ENCODE measurements at places on chromosomes 11 and 22.

GRCh38 chr11:110710628-110711381 is 1.4 kb downstream of the ARHGAP20 start:
- DNase-seq, result no peak

DNA sequence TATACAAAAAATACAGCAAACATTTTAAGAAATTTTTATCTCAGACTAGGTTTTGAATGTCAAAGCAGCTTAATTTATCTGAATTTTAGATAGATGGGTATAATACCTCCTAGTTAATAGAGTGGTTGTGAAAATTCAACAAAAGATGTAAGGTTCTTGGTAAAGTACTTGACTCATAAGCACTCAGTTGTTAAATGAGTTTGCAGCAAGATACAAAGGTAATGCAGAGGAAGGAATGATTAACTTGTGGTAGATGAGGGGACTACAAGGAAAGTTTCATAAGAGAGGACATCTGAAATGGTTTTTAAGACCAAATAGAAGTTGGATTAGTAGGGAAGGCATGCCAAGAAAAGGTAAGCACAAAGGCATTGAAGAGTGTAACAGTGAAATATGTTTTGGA is 37.4 kb downstream of the PPME1 start:
- no peak for DNase-seq

GRCh38 chr11:67282155-67282875 is 6.8 kb upstream of the ANKRD13D start:
- DNase-seq, result no peak

GRCh38 chr11:26044389-26044788 is 287.5 kb upstream of the ANO3 start:
- DNase-seq, result no peak

Measured in frontal cortex (tissue), 4 donors.